Globus pallidus (tissue), 1 donor: ENCODE measurements at places on chromosomes 7 and 10.

DNA sequence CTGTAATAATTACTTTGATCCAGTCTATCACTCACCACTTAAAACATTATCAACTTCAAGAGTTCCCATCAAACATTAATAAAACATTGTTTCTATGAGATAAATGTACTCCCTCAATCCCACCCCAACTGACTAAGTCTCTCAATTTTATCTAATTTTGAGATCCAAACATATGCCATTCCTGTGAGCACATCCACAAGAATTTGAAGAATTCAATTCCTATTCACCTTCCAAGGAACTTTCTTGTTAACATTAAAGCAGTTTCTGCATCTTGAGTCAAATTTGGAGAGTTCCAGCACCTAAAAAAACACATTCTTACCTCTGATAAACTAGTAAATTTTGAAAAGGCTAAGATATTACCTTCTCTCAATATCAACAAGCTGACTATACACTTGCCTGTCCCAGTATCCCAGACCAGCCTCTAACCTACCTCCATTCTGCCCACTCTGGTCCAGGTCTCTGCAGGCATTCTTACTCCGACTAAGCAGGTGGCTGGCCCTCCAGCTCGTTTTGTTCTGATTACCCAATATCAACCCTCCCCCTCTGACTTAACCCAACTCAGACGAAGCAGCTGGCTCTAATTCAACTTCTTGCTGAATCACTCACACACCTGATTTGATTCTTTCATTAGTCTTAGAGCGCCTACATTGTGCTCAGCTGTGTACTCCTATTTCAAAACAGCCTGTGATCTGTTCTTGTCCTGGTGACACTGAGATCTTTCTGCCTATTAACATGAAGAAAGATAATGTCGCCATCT is 275.2 kb downstream of the IPMK start:
- no peak for DNase-seq

DNA sequence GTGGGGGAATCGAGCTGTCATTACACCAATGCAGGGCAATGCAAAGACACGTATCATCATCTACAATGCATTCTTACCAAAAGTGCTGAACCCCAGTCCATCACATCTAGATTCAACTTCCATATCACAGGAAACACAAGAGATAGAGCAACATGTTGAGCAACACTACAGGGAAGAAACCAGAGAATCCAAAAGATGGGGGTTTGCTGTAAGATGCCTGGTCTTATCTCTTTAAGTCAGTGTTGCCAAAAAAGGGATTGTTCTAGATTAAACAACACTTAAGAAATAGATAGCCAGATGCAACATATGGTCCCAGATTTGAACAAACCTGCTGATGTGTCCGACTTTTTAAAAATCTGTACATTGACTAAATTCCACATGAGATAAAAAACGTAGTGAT is 315.6 kb upstream of the IMMP2L start:
- DNase-seq = no peak

- DNase-seq = peak; percentile 2
Measured at GRCh38 chr10:116627386-116627933, 6.7 kb downstream of the PNLIPRP2 start.

- DNase-seq = no peak
Measured at GRCh38 chr10:102342458-102342857, 53.0 kb upstream of the NFKB2 start.

- DNase-seq = no peak
Measured at GRCh38 chr7:26857506-26858240, 6.7 kb downstream of the SKAP2 start.

GRCh38 chr10:20682782-20683181 is 214.3 kb downstream of the NEBL start:
- no peak for DNase-seq

DNA sequence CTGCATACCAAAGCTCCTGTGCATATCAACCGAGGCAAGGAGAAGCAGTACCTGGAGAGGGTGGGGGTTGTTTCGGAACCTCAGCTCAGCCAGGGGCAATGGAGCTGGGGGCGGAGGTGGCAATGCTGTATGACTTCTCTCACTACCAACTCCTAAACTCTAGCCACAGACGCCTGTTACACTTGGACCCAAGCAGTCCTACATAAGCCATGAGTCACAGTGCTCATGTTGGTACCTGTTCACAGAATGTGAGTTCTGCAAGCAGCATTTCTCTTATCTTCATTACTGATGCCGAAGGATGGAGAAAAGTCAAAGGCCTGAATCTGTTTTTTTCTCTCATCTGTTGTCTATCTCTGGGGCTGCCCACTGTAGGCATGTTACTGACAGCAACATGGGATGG is 3.2 kb upstream of the RAB18 start:
- no peak for DNase-seq

DNA sequence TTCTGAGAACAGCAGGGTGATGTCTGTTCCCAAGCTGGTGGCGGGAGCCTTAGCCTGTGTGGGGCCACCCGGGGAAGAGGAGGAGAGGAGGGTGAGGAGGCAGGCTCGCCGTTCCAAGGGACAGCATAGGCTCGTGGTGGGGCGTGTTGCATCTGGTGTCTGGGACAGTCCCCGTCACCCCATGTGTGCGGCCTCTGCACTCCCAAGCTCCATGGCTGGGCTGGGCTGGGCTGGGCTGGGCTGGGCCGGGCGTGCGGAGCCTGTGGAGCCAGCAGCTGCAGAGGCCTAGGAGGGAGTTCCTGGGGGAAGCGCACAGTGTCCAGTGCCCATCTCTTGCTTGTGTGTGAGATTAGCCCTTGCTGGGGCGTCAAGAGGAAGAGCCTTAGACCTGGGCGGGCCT is 20.9 kb upstream of the TTYH3 start:
- DNase-seq = no peak

DNA sequence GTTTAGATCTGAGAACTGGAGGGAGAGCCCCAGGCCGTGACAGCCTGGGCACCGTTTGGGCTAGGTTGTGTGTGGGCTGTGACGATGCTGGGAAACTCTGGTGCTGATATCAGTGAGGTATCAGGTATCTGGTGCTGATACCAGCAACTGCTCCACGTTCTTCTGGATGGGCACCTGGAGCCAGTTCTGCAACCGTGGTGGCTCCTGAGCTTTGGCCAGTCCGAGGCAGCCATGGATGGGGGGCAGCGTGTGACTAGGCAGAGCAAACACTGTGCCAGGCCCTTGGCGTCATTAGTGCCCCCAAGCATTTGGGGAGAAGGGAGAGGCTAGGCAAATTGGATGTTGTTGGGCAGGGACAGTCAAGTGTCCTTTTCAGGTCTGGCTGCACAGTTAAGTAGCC is 57.9 kb downstream of the ZNF467 start:
- DNase-seq = no peak
